Brain microvascular endothelial cell (primary cell): ENCODE measurements at places on chromosomes 2 and 18.

DNA sequence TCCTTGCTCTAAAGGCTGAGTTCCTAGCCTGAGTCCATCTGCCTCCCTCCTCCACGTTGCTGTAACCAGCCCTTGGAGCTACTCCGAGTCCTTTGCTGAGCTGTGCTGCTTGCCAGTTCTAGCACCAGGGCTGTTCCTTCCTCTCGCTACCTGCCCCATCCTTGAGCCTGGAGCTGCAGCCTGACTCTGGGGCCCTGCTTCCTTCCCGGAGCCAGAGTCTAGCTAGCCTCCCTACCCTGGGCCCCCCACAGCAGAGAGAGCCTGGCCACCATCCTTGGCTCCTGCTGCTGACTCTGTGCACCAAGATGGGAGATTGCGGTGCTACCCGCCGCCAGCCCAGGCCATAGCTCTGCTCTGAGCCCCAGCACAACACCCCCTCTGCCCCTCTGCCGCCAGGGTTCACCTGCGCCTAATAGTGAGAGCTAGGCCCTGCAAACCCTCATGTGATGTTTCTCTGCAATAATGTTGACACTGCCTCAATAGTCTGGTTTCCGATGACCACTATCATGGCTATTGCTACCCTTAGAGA lies 135.9 kb upstream of the ASB18 start:
- no peak for DNase-seq

GRCh38 chr2:238383743-238384380 lies 42.9 kb upstream of the ASB1 start:
- no peak for DNase-seq

DNA sequence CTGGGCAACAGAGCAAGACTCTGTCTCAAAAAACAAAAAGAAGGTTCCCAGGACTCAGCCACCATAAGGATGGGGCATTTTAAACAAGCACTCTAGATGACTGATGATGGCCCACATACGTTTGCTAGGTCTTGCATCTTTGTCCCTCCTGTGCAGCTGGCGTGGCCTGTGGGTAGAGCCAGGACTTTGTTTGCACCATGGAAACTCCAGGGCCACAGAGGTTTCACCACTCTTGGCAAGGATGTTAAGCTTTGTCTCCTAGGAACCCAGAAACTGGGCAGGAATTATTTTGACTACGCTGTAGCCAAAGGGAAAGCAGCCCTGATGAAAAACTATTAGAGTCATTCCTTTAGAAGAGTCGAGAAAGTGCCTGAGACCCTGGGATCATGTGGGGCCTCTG lies 75.3 kb upstream of the STPG4 start:
- DNase-seq, result no peak

DNA sequence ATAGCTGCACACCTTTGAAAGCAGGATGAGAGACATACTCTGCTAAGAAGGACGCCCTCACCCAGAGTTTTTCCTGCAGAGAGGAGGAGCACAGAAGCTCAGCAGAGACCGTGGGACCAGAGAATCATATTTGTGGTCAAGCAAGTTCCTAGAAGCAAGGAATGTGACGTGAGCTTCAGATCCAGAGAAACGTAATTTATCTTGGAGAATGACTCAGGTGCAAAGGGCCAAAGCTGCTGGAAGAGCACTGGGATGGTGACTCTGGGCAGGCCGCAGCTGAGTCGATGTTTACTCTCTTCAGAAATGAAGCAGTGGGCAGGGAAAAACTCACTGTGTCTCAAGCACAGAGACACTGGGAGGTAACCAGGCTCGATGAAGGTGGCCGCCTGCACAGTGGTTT lies 50.1 kb upstream of the IGFBP2 start:
- peak; percentile 93 for DNase-seq

- no peak for DNase-seq
Observed at GRCh38 chr2:26562811-26563645, 78.1 kb downstream of the CIB4 start.

DNA sequence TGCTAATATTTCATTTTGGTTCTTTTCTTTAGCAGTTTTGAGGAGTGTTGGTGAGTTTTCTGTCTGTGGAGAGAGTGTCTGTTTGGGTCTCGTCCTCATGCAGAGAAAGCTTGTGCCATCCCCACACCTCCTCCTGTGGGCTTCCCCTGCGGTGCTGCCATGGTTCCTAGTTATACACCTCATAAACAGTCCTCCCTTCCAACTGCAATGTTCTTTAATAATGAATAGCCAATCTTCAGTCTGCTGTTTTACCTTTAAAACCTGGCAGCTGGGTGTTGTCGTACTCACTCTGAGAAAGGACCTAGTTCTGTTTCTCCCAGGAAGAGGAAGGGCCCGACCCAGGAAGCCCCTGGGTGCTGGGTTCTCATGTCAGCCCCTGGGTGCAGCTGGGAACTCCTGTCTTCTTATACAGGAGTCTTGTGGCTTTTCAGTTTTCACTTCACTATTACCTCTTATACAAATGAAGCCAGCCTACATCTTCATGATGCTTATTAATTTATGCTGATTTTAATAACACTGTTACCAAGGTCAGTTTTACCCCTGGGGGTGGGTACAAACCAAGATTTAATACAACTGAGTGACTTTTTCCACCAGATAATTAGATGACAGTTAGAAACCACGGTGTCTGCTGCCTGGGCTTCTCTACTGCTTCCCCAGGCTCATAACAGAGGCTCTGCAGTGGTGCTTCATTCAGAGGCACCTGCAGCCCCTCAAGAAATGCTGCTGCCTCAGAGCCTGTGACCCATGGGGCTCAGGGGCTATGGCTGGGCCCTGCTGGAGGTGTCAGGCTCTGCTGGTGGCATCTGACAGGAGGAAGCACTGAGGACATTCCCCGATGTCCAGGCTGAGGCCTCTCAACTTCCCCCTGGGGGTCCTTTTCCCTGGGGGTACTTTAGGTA lies 59.1 kb downstream of the COA5 start:
- DNase-seq, result no peak

- no peak for DNase-seq
Observed at GRCh38 chr18:25181581-25181980, 170.4 kb downstream of the ZNF521 start.

GRCh38 chr18:73150199-73150598 lies 282.4 kb upstream of the NETO1 start:
- no peak for DNase-seq

DNA sequence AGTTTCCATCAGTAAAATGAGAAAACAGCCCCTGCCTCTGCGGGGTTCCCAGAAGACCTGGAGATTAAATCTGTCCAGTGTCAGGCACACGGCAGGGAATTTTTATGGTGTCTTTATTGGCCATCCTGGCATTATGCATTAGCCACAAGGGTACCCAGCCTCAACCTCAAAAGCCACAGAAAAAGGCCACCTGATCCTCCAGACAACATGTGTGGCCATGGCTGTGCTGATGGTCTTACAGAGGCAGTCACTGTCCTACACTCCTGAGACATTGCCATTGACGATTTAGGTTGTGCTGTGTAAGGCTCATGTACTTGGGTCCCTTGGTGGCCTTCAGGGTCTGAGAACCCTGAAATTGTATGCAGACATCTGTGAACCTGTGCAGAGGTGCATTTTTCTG lies 115.6 kb downstream of the SMAD7 start:
- no peak for DNase-seq

DNA sequence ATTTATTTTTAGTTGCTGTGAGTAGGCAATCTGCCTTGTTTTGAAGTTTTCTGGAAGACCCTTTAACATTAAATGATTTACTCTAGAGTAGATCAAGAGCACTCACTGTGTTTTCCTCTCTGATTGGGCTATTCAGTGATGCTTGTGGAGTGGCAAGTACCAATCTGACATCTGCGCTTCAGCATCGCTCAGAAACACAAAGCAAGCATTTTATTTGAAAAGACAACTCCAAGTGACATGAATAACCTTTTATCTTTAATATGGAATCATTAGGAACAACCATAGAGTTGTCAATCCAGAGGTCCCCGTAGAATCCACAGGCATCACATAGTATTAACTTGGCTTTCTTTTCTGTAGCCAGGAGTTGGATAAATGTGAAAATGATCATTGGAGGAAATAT lies 114.7 kb downstream of the CPS1 start:
- DNase-seq, result no peak

DNA sequence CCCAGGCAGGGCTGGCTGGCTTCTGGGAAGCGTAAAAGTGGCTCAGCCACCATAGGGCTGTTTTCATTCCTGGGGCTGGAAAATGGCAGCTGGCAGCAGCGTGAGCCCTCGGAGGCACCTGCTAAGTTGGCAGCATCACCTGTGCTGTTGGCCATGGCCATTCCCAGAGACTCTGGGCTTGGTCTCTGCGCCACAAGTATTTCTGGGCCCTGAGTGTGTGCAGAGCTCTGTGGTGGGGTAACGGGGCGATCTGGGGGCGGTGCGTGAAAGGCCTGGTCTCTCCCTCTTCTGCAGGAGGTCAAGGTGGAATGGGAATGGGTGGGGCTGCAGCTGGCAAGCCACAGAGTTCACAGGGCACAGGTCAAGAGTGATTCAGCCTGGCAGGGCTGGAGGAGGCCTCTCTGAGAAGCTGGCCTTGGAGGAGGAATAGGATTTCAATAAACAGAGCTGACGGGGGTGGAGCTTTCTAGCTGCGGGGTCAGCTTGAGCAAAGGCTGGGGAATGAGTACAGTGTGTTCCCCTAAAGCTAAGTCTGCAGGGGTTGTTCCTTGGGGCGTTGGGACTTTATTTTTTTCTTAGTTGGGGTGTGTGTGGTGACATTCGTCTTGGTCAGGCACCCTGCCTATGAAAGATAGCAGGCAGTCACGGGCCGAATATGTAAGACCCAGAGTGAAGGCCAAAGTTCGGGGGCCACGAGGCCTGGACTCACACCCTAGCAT lies 10.3 kb upstream of the NTSR2 start:
- DNase-seq, result no peak
